Stimulated activated CD4-positive, alpha-beta T cell treated with anti-CD3 and anti-CD28 coated beads, Interleukin-15, amount 100 ng/mL, for 24 hours (primary cell): ENCODE measurements at places on chromosomes 1 and 21.

DNA sequence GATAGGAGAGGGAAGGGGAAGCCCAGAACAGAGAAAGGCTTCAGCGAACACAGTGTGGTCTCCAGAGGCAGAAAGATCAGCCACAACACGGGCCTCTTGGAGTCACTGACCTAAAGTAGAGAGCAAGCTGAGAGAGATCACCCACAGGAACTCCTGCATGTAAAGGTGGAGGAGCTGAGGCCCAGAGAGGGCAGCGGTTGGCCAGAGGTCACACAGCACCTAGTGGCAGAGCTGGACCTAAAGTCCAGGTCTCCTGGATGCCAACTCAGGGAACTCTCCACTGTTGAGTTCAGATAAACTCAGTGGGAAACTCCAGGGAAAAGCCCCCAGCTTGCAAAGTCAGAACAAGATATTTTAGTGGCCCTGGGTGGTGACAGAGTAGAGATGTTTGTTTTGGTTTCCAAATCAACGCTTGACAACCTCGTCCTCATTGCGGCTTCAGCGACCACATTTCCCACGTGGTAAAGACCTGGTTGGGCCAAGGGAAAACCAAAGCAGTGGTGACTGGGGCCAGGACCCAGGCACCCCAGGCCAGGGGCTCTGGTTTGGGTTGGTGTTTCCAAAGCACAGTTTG, 4.6 kb downstream of the IFFO2 start:
- DNase-seq: peak; percentile 87

GRCh38 chr1:172622541-172622940, 36.4 kb upstream of the FASLG start:
- DNase-seq: no peak

GRCh38 chr1:116927049-116927798, 17.5 kb downstream of the PTGFRN start:
- DNase-seq: no peak

- DNase-seq: peak; percentile 56
Observed at GRCh38 chr1:10152709-10153284, 57.6 kb upstream of the KIF1B start.

DNA sequence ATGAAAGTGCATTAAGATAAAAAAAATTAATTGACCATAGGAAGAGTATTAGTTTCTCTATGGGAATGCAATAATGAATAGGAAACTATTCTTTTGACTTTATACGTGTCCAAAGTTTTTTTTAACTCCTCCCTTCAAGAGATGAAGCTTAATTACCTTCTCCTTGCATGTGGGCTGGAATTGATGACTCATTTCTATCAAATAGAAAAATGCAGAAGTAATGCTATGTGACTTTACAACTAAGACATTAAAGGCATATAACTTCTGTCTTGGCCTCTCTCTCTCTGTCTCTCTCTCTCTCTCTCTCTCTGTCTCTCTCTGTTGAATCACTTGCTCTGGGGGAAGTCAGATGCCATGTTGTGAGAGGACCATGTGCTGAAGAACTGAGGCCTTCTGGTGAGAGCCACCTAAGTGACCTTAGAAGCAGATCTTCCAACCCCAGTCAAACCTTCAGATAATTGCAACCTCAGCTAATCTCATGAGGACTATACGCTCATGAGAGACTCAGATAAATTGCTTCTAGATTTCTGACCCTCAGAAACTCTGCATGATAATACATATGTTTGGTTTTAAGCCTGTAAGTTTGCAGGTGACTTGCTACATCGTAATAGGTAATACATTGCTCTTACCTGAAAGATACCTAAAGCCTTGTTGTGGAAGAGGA, 414.2 kb downstream of the KCNT2 start:
- DNase-seq: no peak

- DNase-seq: no peak
Observed at GRCh38 chr21:35853321-35854239, 206.7 kb downstream of the SETD4 start.

DNA sequence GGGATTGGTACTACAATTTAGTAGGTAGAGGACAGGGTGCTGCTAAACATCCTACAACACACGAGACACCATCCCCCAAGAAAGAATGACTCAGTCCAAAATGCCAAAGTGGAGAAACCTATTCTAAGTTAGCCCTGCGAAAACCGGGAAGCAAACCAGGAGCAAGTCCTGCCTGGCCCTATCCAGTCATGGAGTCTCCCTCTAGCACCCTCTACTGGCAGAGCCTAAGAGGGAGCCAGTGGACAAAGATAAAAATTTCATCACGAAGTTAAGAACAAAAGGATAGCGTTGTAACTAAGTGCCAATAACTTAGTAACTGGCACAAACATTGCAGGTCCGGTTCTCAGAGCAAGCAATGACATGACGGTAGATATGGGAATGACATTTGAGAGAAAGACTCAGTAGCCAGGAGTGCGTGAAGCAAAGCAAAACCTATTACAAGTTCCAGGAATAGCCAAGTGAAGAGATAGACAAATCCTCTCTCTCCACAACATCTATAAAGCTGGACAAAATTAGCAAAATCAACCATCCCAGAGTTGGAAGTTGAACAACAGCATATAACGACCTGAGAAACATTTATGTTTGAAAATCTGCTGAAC, 383.5 kb downstream of the OMA1 start:
- DNase-seq: peak; percentile 16

GRCh38 chr1:235822685-235823084, 44.0 kb downstream of the LYST start:
- no peak for DNase-seq

DNA sequence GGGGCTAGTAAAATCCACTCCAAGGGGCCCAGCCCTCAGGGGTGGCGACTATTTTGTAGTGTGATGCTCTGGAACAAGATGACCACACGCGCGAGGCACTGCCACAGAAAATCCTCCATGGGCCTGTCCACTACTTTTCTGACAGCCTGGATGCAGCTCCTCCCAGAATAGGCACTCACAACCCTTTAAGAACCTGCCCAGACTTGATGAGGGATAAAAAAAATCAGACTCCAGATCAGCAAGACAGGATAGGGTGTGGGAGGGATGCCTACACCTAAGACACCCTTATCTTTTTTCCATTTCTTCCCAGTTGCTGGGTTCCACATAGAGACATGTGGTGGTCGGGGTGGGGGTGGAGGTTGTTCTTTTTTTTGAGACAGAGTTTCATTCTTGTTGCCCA, 33.5 kb downstream of the PCAT6 start:
- no peak for DNase-seq

DNA sequence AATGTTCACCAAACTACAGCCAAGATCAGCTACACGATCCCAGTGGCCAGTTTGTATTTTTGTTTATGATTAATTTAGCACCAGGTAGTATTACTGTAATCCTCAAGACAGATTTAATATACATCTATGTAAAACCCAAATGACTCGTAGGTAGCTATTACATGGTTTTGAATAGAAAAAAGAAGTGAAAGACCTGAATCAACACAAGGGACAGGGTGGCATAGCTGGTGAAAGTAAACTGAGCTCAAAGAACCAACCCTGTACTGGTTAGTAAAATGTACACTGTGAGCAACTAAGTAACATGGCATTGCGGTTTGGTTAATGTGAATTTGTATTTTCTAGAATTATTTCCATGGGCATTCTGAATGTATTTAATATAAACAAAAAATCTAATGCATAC, 8.8 kb downstream of the GPATCH2 start:
- DNase-seq: no peak

GRCh38 chr1:6488602-6489382, 2.7 kb downstream of the PLEKHG5 start:
- DNase-seq: no peak

GRCh38 chr21:37000381-37000780, 6.1 kb upstream of the RIPPLY3 start:
- DNase-seq: no peak

DNA sequence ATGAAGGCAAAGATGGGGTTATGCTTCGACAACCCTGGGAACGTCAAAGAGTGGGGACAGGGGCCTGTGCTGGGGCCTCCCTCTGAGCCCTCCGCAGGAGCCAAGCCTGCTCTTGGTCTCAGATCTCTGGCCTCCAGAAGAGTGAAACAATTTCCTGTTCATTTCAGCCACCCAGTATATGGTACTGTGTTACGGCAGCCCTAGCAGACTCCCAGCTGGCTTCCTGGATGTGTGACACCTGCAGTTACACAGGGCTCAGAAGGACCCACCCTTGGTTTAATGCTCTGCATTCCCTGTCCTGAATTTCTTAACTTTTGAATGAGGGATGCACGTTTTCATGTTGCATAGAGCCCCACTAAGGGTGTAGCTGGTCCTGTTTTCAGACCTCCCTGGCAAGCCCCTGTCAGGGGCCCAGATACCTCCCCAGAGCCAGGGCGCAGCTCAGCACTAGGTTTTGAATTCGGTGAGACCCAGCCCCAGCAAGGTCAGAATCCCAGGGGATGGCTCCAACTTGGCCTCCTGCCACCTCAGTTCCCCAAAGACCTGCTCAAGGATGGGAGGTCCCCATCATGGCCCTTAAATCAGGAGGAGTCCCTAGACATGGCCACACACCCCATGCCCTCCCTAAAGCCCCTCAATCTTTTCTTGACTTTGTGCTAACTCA, 79.0 kb upstream of the IFFO2 start:
- no peak for DNase-seq

GRCh38 chr1:201348211-201348566, 29.3 kb downstream of the TNNT2 start:
- peak; percentile 46 for DNase-seq

- DNase-seq: no peak
Observed at GRCh38 chr1:51784997-51785421, 93.5 kb downstream of the NRDC start.

GRCh38 chr1:38852780-38853179, 6.8 kb downstream of the RRAGC start:
- DNase-seq: peak; percentile 14

- no peak for DNase-seq
Observed at GRCh38 chr1:18872071-18872611, 12.7 kb upstream of the TAS1R2 start.

GRCh38 chr1:67741121-67741520, 56.1 kb downstream of the GADD45A start:
- DNase-seq: no peak

DNA sequence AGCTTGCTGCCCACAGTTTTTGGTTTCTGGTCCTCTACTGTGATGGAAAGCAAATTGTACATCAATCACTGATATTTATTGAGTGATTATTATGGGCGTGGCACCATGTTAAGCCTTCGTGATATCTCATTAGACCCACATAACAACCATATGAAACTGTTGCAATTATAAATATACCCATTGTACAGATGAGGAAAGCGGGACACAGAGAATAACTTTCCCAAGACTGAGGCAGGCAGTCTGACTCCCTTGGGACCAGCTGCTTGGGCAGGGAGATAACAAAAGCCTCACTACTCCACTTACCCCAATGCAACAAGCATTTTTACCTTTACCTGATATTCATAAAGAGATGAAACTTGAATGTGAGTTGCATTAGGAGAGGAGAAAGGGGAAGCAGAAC, 4.3 kb upstream of the CASZ1 start:
- no peak for DNase-seq

- DNase-seq: no peak
Observed at GRCh38 chr1:172360511-172360910, 60.0 kb upstream of the C1orf105 start.

GRCh38 chr21:46152927-46153246, 2.5 kb downstream of the FTCD start:
- no peak for DNase-seq

GRCh38 chr1:206696812-206697585, 12.3 kb downstream of the MAPKAPK2 start:
- no peak for DNase-seq

DNA sequence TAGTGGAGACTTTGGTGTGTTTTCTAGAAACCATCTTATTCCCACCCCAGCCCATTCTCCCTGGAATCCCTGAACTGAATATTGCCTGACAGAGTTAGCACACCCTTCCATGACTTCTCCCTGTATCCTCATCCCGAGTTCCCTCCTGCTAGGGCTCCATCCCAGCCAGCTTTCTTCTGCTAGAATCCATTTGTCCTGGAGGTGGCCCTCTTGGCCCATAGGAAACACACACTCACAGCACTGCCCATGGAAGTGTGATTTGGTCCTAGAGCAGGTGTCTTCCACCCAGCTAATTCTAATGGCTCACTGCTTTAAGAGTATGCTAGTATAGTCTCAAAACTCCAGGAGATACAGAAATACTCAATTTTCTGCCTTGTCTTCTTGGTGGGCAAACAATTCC, 4.1 kb downstream of the KRTAP15-1 start:
- no peak for DNase-seq

- DNase-seq: no peak
Observed at GRCh38 chr1:41328001-41328615, 33.1 kb upstream of the FOXO6 start.

DNA sequence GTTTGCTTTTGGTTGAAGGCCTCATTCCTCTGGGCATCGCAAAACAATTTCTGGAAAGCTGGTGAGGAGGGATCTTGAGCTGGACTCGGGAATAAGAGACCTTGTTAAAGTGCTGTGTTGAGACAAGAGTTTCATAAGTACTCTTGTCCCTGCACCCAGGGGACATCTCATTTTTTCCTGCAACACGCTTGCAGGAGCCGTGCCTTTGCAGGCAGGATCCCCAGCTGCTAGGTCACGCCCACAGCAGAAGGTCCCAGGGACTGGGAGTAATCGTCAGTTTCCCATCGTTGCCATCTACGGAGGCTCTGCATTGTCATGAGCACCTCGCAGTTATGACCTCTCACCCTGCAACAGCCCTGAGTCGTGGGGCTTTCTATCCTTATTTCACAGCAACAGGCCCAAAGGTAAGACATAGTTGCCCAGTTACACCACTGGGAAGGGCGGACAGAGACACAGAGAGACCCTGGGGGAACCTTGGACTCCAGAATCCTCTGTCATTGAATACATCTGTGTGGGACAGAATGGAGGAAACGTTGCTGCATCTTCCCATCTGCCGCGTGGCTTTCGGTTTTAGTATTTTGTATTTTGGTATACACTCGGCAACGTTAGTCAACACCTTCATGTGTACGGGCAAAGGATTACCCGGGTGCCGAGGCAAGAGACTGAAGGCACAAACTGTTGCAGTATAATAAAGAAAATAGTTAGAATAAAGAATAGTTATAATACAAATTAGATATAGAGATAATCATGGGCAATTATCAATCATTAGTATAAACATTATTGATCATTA, 60.4 kb upstream of the DMRTB1 start:
- DNase-seq: no peak

- DNase-seq: no peak
Observed at GRCh38 chr21:41974752-41975053, 20.9 kb upstream of the C2CD2 start.

DNA sequence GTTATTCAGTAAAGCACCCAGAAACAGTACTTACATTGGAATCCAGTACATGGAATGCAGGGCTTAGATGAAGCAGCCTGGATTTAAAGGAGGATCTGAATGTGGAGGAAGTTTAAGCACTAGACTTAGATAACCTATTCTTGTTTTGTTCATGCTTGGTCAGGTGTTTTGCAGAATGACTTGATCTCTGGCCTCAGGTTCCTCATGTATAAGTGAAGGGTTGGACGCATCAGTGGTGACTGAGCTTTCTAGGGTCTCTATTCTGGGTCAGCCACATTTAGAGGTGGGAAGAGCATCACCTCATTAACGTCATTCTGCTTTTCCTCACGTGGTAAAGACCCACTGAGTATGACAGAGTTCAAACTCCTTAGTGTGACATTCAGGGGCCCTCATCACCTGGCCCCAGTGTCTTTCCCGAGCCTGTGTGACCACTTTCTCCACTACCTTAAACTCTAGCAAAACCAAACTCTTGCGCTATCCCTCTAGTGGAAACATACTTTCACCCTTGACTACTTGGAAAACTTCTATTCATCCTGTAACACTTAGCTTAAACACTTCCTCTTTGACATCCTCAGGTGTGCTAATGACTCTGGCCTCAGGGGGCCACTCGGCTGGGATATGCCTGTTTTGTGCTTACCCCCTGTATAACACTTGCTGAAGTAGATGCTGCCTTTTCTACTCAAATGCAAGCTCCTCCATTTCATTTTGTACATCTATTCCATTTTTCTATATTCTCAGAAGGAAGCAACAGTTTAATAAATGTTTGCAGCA, 871 bp upstream of the ERICH3 start:
- DNase-seq: no peak
